ENCODE measurements at places on chromosomes 3 and 15. TPM values are rescaled to one million over a fixed set of nuclear protein-coding genes. Genes with fewer than 3 reads are reported as not detected.

GRCh38 chr3:71166339-71167240, 416.9 kb downstream of the FOXP1 start:
- H3K4me3 ChIP-seq, result no peak overlapping the region
- no peak for DNase-seq
- no peaks in the 10 kb centered on the region for H3K36me3 ChIP-seq
- no peaks in the 10 kb centered on the region for H3K27me3 ChIP-seq
- no peaks in the 10 kb centered on the region for H3K4me1 ChIP-seq
- H3K27ac ChIP-seq, result no peak overlapping the region

GRCh38 chr3:132898141-132898540, 140.1 kb upstream of the TMEM108 start:
- no peaks in the 10 kb centered on the region for H3K4me1 ChIP-seq
- no peak overlapping the region for H3K27ac ChIP-seq
- no peaks in the 10 kb centered on the region for H3K36me3 ChIP-seq
- no peaks in the 10 kb centered on the region for H3K27me3 ChIP-seq

GRCh38 chr3:177483182-177483967, 286.1 kb upstream of the TBL1XR1 start:
- no peaks in the 10 kb centered on the region for H3K27me3 ChIP-seq
- H3K36me3 ChIP-seq, result no peaks in the 10 kb centered on the region
- peaks cover 13% of the 10 kb centered on the region for H3K4me1 ChIP-seq
- H3K27ac ChIP-seq, result peak overlapping the region; percentile 36

DNA sequence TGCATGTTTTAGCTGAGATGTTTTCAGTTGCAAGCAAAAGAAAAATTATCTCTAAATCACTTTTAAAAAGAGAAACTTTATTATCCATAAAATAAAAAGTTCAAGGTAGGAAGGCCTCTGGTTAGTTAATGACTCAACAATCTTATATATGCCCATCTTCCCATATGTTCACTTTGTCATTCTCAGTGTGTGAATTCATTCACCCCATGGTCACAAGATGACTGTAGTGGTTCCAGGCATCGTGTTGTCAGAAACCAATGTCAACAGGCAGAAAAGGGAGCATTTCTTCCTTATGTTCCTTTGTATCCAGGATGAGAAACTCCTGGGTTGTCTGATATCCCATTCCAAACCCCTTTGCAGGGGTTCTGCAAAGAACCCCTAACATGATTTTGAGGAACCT, 119.9 kb upstream of the RAP2B start:
- peaks cover 4% of the 10 kb centered on the region for H3K4me1 ChIP-seq
- no peak for DNase-seq
- no peak overlapping the region for H3K27ac ChIP-seq
- no peak overlapping the region for H3K4me3 ChIP-seq

GRCh38 chr15:98547741-98548138, 100.6 kb upstream of the IGF1R start:
- H3K4me3 ChIP-seq, result no peak overlapping the region
- no peak overlapping the region for H3K27ac ChIP-seq
- no peaks in the 10 kb centered on the region for H3K36me3 ChIP-seq
- DNase-seq, result no peak
- H3K4me1 ChIP-seq, result peaks cover 6% of the 10 kb centered on the region
- no peaks in the 10 kb centered on the region for H3K27me3 ChIP-seq

DNA sequence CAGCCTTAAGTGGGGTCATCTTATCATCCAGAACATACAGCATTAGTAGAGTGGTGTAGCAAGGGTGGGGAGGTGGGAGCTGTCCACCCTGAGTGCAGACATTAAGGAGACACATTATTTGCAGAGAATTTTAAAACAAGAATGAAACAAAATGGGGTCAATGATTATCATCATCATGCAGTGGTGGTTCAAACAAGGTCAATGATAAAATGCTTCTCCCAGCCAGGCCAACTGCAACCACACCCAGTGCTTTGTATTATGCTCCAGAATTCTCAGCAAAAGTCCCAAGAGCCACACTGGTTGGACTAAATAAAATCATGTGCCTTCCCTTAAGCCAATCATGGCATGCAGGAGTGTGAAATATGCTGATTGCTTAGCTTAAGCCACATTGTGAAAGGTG, 96.7 kb upstream of the FHIT start:
- H3K4me1 ChIP-seq, result no peaks in the 10 kb centered on the region

GRCh38 chr3:188559072-188559429, 405.1 kb downstream of the LPP start:
- H3K27ac ChIP-seq, result no peak overlapping the region
- H3K4me3 ChIP-seq, result no peak overlapping the region
- H3K36me3 ChIP-seq, result no peaks in the 10 kb centered on the region
- DNase-seq, result no peak
- no peaks in the 10 kb centered on the region for H3K4me1 ChIP-seq

- H3K36me3 ChIP-seq, result 0 out of 3 replicates have a peak, but pooled peaks cover 3% of the 10 kb centered on the region
- no peaks in the 10 kb centered on the region for H3K27me3 ChIP-seq
- H3K4me1 ChIP-seq, result no peaks in the 10 kb centered on the region
- H3K27ac ChIP-seq, result no peak overlapping the region
Measured at GRCh38 chr3:58794750-58795149, 128.2 kb upstream of the FAM3D start.

DNA sequence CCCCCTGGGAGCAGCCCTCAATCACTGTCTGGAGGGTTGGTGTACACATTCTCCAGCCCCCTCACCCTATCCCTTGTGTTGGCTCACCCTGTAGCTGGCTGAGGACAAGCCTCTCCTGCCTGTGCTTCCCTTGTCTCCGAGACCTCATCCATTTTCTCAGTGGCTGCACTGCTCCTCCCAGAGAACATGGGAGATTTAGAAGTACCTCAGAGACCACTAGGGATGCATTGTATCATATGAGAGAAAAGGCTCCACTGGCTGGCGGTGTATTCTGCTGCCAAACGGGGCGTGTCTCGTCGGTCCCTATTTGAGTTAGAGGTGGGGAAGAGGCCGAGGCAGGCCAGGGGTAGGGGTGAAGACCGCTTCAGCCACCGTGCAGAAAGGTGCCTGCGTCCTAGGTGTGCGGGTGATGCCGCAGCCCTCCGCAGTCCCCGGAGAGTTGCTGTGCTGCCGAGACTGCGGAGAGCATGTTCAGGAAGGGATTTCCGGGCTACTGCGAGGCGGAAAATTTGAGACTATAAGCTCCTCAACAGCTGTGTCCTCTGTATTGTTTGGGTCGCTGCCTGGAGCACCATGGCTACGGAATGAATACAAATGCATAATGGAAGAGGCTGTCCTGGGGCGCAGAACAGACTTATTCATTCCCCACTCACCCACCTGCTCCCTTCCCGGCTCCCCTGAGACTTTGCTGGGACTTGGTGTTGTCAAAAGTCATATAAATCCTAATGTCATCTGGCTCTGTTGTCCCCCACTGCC, 43.8 kb downstream of the SPSB4 start:
- no peak overlapping the region for H3K4me3 ChIP-seq
- H3K36me3 ChIP-seq, result no peaks in the 10 kb centered on the region
- H3K4me1 ChIP-seq, result no peaks in the 10 kb centered on the region
- DNase-seq, result no peak

DNA sequence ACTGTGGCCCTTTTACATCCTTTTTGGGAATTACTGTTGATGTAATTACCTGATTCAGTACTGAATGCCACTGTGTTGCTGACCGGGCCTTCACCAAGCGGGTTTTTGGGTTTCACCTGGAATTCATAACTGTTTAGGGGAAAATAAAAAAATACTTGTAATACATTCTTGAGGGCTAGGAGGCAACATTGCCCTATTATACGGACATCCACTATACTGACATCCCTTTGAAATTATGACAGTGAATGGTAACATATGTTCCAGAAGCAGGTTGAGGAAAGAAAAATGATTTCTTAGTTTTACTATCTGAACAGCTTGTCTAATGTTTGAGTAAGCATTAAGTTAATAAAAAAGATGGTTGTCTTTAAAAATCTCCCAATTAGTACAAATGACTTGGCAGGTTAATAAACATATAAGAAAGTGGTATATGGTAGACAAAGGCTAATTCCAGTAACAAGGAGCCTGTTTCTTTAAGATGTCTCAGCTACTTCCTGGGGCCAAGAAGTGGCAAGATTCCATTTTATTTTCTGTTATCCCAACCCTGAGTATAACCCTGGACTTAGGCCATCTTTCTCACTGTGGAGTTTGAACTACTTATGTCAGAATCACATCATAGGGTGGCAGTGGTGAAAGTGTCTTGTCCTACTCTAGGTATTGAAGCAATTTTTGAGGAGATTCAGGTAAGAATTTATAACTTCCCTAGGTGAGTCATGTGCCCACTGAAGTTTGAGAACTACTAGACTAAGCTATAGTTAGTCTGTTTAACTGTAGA, 45.5 kb downstream of the TFG start:
- H3K27ac ChIP-seq, result no peak overlapping the region
- peaks cover 37% of the 10 kb centered on the region for H3K36me3 ChIP-seq
- no peaks in the 10 kb centered on the region for H3K4me1 ChIP-seq
- DNase-seq, result no peak

- H3K27ac ChIP-seq, result no peak overlapping the region
- no peaks in the 10 kb centered on the region for H3K4me1 ChIP-seq
- DNase-seq, result no peak
- no peak overlapping the region for H3K4me3 ChIP-seq
- H3K36me3 ChIP-seq, result no peaks in the 10 kb centered on the region
Measured at GRCh38 chr15:59244337-59244736, 37.7 kb downstream of the LDHAL6B start.

The HTD2 gene
- 8.3 TPM for total RNA-seq

DNA sequence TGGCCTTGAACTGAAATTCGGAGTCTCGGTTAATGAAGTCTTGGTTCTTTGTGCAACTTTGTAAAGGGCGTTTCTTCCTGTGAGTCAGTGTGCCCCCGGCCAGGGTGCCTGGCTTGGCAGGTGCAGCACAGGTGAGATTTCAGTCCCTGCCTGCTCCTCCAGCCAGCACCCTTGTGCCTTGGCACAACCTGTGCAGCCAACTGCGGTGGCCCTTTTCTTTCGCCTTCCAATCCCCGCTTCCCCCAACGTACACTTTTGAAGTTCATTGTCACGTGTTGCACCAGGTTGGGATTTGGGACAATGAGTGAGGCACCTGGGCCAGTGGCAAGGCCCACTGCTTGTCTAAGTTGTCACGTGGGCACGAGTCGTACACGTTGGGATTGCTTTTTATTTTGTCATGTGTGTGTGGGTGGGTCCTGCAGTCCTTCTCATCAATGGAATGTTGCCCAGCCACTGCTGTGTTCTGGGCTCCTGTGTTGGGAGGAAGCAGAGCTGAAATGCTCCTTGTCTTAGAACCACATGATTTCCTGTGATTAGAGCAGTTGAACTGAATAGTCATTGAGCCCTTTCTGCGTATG, 242.9 kb upstream of the BHLHE40 start:
- H3K4me1 ChIP-seq, result peaks cover 33% of the 10 kb centered on the region
- DNase-seq, result no peak
- H3K4me3 ChIP-seq, result no peak overlapping the region
- no peak overlapping the region for H3K27ac ChIP-seq
- H3K27me3 ChIP-seq, result no peaks in the 10 kb centered on the region

The CD200R1L gene
- total RNA-seq, result not detected

- no peak for DNase-seq
- no peak overlapping the region for H3K27ac ChIP-seq
- H3K27me3 ChIP-seq, result no peaks in the 10 kb centered on the region
- H3K36me3 ChIP-seq, result no peaks in the 10 kb centered on the region
Measured at GRCh38 chr3:149443545-149443912, 31.0 kb upstream of the TM4SF4 start.

- no peak for DNase-seq
- peaks cover 14% of the 10 kb centered on the region for H3K4me1 ChIP-seq
- H3K4me3 ChIP-seq, result no peak overlapping the region
- no peaks in the 10 kb centered on the region for H3K36me3 ChIP-seq
Measured at GRCh38 chr15:63517628-63518027, 13.2 kb downstream of the USP3 start.

DNA sequence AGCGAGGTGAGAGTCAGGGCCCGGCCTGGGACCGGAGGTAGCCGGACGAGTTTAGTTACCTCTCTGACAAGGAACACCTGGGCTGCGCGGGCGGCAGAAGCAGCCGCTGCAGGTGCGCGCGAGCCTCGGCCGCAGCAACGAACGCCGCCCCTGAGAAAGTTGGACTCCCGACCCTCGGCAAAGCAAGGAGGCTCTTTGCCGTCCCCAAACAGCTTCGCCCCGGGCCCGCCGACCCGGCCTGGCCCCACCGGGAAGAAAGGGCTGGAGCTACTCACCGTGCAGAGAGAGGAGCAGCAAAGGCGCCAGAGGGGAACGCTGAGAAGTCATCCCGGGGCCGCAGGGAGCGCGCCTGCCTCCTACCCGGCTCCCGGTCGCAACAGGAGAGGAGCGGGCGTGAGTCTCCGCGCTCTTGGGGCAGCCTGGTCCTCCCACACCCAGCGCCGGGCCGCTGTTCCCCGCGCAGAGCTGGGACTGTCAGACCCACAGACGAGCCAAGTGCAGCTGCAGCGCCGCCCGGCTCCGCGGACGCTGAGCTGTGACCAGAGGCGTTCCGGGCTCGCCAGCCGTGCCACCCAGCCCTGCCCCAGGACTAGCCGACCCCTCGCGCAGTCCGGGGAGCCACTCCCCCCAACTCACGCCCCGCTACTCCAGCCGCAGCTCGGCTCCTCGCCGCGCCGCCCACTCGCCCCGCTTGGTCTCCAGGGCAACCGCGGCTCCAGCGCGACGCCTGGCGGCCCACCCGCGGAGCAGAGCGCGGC, at the start of gene IGSF11:
Gene IGSF11 (minus strand): TSS at position 591 of the 758 bp plus-strand sequence. CDS start 264 bp downstream, at position 327.
- H3K4me1 ChIP-seq, result peaks cover 12% of the 10 kb centered on the region
- DNase-seq, result no peak
- no peaks in the 10 kb centered on the region for H3K36me3 ChIP-seq
- H3K4me3 ChIP-seq, result peak within 1 kb of the TSS; percentile 53
- no peak within 1 kb of the TSS for H3K27ac ChIP-seq

DNA sequence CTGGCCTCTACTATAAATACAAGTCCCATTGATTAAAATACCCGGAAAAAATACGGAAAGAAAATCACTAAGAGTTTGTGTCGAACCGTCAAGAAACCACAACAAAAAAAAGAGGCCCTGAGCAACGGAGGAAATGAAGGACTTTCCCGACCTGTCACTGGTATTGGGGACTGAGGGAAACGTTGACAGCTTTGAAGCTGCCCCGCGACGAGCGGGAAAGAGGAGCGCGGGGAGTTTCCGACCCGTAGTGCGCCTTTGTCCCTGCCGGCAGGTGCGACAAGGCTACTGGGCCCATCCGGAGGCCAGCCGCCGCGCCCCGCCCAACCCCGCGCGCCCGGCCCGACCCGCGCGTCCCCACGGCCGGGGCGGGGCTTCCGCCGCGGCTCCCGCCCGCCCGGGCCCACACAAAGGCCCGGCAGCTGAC, 416 bp downstream of the PBRM1 start:
- H3K27me3 ChIP-seq, result no peaks in the 10 kb centered on the region
- peaks cover 3% of the 10 kb centered on the region for H3K4me1 ChIP-seq
- peaks cover 45% of the 10 kb centered on the region for H3K36me3 ChIP-seq
- peak overlapping the region; percentile 75 for H3K27ac ChIP-seq

The GOLGA8H gene
- not detected for total RNA-seq

DNA sequence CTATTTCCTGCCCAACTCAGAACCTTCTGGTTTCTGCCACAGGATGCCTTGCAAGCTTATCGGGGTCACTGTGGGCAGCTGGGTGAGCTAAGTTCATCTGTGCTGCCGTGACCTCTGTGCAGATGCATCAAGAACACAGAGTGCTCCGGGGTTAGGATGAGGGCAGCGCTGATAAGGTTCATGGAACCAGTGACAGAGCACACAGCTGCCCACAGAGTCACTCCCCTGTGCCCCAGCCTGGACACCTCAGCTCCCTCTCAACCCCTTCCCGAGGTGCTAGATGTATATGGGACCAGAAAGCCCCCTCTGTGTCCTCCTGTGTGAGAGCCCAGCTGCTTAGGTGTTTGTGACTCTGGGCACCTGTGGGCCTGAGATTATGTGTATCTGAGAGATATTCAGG, 15.8 kb upstream of the ALAS1 start:
- H3K27ac ChIP-seq, result no peak overlapping the region
- no peaks in the 10 kb centered on the region for H3K27me3 ChIP-seq
- H3K36me3 ChIP-seq, result no peaks in the 10 kb centered on the region
- peaks cover 33% of the 10 kb centered on the region for H3K4me1 ChIP-seq

- no peak overlapping the region for H3K4me3 ChIP-seq
- H3K4me1 ChIP-seq, result no peaks in the 10 kb centered on the region
- H3K36me3 ChIP-seq, result no peaks in the 10 kb centered on the region
- H3K27me3 ChIP-seq, result peaks cover 6% of the 10 kb centered on the region
- H3K27ac ChIP-seq, result no peak overlapping the region
Measured at GRCh38 chr15:66019368-66019767, 150.1 kb downstream of the RAB11A start.
